ENCODE measurements at places on chromosomes 16 and 17.

DNA sequence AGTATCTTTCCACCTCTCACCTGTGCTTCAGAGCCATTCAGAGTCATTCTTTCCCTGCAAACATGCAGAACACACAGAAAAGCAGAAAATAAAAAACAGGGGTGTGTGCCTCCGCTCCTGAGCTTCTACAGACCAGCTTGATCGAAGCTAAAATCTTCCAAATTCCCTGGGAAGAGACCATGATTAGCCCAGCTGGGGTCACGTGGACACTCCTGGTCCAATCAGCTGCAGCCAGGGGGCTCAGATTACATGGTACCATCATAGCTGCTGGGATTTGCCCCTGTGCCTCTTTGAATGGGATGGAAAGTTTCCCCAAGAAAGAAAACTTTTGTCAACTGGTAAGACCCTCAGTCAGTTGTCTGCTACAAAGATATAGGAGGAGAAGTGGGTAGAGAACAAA, 159.9 kb downstream of the TMEM114 start:
- no peak for DNase-seq

DNA sequence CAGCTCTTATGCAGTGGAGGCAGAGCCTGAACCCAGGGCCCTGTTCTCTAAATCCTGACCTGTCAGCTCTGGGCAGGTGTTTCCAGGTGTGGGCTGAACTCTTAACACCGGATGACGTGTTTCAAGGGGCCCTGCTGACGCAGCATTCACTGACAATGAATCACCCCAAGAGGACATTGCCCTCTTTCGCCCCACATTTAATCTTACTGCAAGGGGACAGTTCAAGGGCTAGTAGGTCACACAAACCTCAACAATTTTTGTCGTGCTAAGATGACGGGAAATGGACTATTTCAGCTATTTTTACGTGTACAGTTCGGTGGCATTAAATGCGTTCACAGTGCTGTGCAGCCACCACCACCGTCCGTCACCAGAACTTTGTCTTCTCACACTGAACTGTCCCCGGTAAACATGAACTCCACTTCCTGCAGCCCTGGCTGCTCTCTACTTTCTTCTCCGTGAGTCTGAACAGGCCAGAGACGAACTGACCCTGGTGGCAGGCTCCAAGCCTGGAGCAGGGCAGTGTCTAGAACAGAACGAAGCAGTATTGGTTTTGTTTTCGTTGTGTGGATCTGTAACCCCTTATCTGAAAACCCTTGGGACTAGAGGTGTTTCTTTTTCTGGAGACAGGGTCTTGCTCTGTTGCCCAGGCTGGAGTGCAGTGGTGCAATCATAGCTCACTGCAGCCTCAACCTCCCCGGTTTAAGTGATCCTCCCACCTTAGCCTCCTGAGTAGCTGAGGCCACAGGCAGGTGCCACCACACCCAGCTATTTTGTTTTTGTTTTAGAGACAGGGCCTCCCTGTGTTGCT, 88.4 kb upstream of the CIBAR2 start:
- DNase-seq = no peak

GRCh38 chr16:85234310-85235204, 122.3 kb upstream of the CIBAR2 start:
- no peak for DNase-seq

- DNase-seq = no peak
Observed at GRCh38 chr17:82929676-82930042, 89.8 kb upstream of the ZNF750 start.

DNA sequence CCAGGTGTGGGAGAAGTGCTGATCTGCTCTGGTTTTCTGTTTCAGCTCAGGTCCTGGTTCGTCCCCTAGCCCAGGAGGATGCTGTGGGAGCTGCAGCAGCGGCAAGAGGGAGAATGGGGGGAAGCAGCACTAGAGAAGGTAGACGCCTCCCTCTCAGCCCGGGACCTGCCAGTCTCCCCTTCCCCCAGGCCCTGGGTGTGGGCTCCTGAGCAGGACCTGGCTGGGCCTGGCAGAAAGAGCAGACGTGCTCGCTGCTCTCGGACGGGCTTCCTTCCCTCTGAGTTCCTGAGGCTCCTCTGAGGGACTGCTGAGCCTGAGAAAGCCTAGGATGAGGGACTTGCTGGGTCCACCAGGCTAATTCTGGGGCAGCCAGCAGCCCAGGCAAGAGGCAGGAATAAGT, 3.1 kb downstream of the PRCD start:
- no peak for DNase-seq

DNA sequence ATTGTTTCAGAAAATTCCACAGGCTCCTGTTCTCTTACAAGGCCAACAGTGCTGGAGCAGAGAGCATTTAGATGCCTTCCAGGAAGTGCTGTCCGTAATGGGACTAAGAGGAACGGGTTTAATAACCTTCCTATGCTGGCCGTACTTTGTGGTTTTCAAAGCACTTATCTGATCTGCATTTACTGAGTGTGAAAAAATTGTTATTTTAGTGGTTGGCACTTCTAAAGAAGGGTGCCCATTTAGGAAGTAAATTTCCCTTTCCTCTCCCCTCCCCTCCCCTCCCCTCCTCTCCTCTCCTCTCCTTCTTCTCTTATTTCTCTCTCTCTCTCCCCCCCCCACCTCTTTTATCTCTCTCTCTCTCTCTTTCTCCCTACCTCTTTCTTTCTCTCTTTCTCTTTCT, 72.0 kb upstream of the DNAJA2 start:
- DNase-seq = no peak

DNA sequence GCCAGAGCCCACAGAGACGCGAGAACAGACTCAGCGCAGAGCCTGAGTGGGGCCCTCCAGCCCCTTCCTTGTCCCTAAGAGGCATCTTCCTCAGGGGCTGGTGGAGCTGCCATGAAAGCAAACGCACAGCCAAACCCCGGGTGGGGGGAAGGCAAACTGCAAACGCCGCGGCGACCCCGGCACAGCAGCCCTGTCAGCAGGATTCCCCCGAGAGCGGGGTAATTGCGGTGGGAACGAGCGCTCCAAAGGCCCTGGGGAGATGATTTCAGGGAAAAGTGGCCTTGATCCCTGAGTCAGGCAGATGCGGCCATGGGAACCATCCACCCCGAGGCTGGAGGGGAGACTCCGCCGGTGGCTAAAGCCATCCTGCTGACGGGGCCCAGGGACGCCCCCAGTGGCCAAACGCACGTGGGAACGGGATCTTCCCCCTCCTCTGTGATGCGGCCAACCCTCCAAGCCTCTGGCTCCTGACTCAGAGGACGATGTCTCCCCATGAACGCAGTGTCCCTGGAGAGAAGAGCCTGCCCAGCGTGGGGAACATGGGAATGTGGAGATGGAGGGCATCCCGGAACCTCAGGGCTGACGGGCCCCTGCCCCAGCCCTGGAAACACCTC, 25.1 kb downstream of the SLC7A5 start:
- DNase-seq = no peak

DNA sequence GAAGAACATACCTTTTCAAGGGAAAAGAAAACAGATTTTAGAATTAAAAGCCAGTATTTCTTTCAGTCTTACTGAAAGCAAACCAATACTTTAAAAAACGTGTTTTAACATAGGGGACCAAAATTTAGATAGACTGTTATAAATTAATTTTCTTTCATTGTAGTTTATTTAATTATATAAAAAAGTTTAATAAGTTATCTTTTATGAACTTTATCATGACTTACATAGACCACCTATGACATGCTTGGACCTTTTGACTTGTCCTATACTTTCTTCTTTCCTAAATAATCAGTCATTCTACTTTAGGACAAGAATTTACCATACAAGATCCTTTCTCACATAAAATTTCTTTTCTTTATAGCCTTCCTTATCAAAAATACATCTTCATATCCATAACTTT, 102.0 kb upstream of the HAS3 start:
- no peak for DNase-seq

DNA sequence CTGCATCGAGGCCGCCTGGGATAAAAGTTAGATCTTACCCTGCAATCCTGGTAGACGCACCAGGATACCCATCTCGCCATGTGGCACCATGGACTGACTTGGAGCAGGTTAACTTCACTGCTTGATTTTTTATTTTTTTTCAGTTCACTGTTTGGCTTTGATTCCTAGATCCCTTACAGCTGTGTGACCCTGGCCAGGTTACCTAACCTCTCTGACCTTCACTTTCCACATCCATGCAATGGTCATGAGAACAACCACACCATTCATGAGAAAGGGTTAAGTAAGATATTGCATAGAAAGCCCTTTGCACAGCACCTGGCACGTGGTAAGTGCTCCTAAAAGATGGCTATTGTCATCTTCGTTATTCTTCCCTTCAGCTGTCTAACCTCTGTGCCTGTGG, 230.5 kb downstream of the SOX9 start:
- no peak for DNase-seq

DNA sequence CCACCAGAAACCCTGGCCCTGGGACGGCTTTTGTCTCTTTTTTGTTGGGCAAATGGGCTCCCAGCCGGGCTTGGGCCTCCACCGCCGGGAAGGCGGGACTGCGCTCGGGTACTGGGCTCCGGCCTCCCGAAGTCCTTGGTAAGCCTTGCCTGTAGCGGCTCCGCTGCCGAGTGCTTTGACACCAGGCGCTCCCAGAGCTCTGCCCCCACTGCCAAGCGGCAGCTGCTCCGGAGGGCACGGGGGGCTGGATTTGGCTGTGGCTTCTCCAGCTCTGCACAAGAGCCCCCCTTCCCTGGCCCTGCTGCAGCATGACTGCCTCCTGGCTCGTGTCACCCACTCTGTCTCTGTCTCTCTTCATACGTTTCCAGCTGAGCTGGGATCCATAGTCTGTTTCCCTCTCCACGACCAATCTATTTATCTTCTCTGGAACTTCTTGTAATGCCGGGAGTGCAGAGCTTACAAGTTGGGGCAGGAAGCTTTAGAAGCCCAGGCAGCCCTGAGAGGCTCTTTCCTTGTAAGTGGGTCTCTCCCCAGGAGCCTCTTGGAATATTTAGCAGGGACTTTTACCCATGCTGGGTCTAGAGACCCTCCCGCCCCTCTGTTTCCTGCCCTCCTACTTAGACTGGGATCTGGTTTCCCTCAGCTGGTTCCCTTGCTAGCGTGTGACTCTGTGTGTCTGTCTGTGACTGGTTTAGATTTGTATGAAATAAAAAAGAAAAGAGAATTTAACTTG, 246.9 kb upstream of the GSE1 start:
- no peak for DNase-seq

DNA sequence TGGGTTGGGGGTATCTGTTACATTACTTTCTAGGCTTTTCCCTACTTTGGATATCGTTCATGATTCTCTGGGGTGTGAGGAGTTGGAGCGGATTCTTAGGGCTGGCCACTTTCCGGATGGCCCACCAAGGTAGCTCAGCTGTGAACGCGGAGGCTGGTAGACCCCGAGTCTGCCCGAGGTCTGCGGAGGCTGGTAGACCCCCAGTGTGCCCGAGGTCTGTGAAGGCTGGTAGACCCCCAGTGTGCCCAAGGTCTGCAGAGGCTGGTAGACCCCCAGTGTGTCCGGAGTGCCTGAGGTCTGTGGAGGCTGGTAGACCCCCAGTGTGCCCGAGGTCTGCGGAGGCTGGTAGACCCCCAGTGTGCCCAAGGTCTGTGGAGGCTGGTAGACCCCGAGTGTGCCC, 99.2 kb upstream of the ZNF469 start:
- DNase-seq = no peak

GRCh38 chr16:8696880-8697279, 22.5 kb downstream of the ABAT start:
- DNase-seq = no peak

DNA sequence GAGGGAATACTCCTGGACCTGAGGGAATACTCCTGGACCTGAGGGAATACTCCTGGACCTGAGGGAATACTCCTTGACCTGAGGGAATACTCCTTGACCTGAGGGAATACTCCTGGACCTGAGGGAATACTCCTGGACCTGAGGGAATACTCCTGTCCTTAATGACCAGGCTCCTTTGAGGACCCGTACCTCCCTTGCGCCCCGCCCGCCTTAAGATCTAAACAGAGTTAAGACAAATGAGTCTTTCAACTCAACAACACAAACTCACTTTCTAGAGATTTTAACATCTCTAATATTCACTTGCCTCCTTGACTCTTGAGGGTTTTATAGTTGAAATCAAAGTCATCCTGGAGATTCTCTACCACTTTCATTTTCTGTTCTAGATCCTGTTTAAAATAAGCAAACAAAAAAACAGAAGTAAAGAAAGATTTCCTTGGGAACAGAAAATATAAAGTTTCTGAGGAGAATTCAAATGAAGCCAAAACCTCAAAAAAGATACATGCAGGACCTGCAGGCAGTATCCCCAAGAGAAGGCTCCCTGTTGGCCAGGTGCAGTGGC, 49.7 kb downstream of the STAT3 start:
- no peak for DNase-seq

DNA sequence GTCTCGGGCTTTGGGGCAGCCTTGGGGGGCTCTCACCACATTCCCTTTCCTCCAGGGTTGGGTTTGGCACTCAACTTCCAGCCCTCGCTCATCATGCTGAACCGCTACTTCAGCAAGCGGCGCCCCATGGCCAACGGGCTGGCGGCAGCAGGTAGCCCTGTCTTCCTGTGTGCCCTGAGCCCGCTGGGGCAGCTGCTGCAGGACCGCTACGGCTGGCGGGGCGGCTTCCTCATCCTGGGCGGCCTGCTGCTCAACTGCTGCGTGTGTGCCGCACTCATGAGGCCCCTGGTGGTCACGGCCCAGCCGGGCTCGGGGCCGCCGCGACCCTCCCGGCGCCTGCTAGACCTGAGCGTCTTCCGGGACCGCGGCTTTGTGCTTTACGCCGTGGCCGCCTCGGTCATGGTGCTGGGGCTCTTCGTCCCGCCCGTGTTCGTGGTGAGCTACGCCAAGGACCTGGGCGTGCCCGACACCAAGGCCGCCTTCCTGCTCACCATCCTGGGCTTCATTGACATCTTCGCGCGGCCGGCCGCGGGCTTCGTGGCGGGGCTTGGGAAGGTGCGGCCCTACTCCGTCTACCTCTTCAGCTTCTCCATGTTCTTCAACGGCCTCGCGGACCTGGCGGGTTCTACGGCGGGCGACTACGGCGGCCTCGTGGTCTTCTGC, 8.4 kb downstream of the SLC16A3 start:
- DNase-seq = no peak

DNA sequence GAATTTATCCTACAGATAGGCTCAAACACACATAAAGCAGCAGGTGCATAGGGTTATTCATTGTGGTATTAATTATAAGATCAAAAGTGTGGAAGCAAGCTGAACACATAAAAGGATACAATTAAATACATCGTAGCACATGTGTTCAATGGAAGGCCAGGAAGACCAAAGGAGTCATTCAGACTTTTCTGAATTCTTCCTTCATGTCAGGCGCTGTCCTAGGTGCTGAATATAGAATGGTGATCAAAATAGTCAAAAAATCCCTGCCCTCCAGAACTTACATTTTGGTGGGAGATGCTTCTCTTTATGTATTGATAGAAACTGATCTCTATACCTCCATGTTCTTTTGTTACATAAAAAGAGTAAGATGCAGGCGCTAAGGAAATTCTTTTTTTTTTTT, 439.0 kb upstream of the ASIC2 start:
- DNase-seq = no peak

GRCh38 chr17:17467720-17468119, 9.1 kb upstream of the MED9 start:
- DNase-seq = no peak

DNA sequence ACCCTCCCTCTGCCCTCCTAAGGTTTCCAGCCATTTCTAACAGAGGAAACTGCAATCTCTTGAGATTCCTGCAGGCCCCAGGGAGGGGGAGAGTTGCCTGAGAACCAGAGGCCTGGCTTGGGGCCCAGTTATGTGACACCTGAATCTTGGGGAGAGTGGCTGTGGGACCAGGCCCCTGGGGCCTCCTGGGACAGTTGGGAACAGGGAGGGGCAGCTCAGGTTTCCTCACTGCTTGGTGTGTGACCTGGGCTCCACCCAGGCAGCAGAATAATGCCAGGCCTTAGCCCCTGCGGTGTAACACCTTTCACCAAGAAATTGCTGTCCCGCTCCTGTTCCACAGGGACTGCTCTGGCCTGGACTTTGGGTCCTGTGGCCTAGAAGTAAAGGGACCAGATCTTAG, 44.3 kb upstream of the CRHR1 start:
- DNase-seq = no peak

Measured in HT1080 (cell line).